NCI-H748 treated with DMSO at 0.1 percent for 48 hours (cell line): ENCODE measurements at places on chromosomes 6 and 20.

DNA sequence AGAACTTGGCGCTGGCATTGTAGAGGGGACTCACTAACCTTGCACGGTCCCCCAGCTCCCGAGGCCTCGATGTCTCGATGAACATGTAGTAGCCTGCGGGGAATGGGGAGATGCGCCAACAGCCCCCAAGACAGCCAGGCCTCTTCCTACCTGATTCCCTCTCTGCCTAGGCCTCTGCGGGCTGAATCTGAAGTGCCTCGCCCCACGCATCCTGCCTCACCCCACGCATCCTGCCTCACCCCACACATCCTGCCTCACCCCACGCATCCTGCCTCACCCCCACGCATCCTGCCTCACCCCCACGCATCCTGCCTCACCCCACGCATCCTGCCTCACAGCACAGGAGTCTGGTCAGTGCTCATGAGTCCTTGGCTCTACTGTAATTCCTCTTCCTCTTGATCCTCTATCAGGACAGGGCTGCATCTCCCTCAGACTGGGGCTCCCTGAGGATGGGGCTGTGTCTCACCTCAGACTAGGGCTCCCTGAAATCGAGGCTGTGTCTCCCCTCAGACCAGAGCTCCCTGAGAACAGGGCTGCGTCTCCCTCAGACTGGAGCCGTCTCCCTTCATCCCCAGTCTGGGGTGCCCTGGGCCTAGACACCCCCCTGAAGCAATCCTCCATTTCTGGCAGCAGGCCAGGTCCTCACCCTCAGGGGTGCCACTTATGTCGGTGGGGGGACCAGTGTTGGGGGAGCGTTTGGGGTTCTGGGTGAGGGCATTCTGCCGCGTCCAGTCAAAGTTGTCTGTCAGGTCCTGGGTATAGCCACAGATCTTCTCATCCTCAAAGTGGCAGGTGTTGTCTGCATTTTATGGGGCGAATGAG lies 53.6 kb downstream of the MDGA1 start:
- DNase-seq: no peak

DNA sequence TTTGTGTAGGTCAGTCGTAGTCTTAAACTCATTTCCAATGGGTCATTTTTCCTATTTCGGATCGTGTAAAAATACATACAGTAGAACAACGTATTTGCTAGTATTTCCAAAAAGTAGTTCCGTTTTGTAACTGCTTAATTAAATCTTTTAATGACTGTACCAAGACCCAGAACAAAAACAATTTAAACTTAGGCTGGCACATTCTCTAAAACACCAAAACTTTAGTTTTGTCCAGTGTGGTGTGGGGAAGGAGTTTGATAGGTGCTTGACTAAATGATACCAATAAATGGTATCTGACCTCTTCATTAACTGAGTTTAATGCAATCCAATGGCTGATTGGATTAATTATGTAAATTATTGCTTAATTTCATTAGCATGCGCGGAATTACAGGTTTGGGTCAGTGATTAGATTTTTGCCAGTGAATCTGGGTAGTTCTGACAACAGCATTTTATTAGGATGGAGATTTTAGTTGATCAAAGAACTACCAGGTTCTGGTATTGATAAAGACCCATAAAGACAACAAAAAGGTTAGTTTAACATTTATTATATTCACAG lies 20.8 kb downstream of the OR2B2 start:
- peak; percentile 44 for DNase-seq

DNA sequence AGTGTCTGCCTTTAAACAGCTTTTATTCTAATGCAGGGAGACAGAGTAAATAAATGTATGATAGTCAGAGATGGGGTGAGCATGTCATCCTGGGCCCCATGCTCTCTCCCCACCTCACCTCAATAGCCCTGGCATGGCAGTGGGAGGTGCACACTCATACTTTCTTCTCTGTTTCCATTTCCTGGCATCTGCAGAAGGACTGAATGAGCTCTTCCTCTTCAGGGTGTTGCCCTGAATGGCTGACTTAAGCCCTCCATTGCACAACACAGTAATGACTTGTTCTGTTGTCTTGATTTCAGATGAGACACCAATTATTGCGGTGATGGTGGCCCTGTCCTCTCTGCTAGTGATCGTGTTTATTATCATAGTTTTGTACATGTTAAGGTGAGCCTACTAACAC lies 57.0 kb upstream of the GNRH2 start:
- DNase-seq: no peak

DNA sequence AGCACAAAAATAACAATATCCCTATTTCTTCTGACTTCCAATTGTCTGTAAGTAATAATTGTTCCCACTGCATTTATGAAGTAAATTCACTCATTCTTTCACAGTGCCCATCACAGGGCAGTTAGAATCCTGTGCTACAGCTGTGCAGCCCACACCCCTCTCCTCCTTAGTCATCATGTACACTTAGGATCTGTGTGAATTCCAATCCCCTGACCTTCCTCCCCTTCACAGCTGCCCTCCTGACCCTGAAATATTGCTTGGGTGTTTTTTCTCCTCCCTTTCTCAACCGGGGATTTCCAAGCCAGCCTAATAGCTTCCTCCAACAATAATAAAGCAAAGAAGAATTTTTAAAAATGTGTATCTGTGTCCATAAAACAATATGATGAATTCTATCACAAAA lies 91.5 kb upstream of the BEND6 start:
- no peak for DNase-seq

DNA sequence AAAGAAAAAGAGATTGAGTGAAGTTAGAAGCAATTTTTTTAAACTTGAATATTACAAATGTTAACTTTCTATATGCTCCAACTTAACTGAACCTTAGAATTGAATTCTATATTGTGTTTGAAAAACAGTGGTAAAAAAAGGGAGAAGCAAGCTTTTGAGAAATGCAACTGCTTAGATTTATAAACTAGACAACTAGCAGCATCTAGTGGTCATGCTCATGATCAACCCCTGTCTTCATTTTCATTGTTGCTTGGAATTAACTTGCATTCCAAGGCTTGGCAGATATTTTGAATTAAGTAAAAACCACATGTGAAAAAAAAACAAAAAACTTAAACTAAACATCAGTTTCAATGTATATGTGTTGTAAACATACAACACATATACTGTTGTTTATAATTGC lies 113.1 kb downstream of the C6orf58 start:
- DNase-seq: no peak

DNA sequence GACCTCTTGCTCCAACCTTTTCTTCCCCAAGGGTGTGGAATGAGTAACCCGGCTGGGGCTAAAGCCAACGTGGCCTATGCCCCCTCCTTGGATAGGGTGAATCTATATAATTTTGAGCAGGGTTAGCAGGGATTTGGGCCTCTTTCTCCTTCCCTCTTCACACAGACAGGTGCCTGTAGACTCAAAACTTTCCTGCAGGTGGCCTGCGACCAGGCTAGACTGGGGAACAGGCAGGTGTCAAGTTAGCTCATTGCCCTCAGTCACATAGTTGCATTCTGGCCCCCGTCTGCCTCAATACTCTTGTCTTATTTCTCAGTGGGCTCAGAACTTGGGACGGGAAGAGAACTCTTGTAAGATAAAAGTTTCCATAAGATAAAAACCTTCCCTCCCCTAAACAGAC lies 243.0 kb downstream of the ATXN1 start:
- DNase-seq: no peak

DNA sequence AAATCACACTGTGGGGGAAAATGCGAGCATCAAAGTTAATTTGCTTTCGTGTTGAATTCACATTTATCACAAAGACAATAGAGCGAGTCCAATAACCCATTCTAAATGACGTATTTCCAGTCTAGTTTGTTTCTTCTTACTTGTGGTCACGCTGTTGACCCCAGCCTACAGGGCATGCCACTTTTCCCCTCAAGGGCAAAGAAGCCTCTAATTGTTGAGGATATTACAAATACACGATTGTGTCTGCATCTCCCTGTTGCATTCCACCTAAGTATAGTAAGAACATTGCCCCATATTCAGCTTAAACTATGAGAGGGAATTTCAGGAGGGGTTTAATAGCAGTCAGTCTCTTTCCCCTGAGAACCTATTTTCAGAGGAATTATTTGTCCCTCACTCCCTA lies 37.4 kb upstream of the DSP start:
- no peak for DNase-seq

- no peak for DNase-seq
Measured at GRCh38 chr6:162671580-162672165, 55.9 kb downstream of the PRKN start.

GRCh38 chr6:168908887-168909286 lies 344.8 kb downstream of the THBS2 start:
- DNase-seq: no peak

- DNase-seq: no peak
Measured at GRCh38 chr6:142356884-142357225, 55.0 kb downstream of the ADGRG6 start.

- no peak for DNase-seq
Measured at GRCh38 chr6:7636151-7636550, 46.2 kb downstream of the SNRNP48 start.

DNA sequence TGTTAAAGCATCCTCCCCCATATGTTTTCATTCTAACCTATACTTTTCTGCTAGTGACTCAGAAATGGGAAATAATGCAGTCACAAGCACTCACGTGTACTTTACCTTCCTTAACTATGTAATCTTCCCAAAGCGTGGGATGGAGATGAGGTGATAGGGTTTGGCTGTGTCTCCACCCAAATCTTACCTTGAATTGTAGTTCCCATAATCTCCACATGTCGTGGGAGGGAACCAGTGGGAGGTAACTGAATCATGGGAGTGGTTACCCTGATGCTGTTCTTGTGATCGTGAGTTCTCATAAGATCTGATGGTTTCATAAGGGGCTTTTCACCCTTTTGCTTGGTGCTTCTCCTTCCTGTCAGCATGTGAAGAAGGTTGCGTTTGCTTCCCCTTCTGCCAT lies 35.4 kb downstream of the AGPAT4 start:
- DNase-seq: no peak

- DNase-seq: no peak
Measured at GRCh38 chr20:52379723-52380336, 188.3 kb upstream of the ZFP64 start.

- peak; percentile 58 for DNase-seq
Measured at GRCh38 chr6:82006027-82006738, 241.4 kb downstream of the IBTK start.

- no peak for DNase-seq
Measured at GRCh38 chr6:73088138-73088813, 137.0 kb downstream of the KHDC1L start.

- no peak for DNase-seq
Measured at GRCh38 chr20:32970115-32970972, 33.9 kb downstream of the SUN5 start.

- no peak for DNase-seq
Measured at GRCh38 chr6:144597511-144597910, 312.4 kb downstream of the UTRN start.

DNA sequence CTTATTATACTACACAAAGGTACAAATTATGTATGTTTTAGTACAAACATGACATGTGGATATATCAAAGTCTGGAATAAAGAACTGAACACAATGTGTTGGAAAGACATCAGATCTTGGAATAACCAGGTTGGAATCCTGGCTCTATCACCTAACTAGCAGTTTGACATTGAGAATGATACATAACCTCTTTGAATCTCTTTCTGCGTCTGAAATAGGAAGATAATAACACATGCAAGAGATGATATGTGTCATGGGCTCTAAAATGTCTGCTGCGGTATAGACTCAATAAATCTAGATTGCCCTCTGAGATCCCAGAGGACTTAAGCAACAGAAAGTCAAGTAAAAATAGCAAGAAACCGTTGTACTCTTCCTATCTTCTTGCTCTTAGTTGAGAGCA lies 66.8 kb upstream of the CCN2 start:
- no peak for DNase-seq

- no peak for DNase-seq
Measured at GRCh38 chr6:138422861-138423260, 18.8 kb downstream of the HEBP2 start.

DNA sequence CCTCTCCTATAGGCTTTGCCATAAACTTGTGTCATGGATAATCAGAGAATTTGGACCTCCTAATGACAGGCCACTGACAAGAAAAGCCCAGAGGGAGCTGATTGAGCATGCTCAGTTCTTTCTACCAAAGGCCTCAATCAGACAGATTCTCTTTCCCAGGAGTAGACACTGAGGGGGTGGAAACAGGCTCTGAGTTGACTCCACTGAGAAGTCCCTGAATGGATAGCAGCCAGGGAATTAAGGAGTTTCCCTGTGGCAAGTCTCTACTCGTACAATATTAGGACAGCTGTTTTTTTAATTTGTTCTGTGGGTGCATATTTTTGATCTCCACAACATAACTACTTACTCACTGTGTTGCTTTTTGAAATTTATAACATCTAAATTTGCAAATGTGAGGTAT lies 63.3 kb downstream of the SLC16A10 start:
- DNase-seq: no peak

GRCh38 chr20:35091816-35092523 lies 637 bp downstream of the TRPC4AP start:
- DNase-seq: no peak

- DNase-seq: no peak
Measured at GRCh38 chr20:57320358-57320757, 9.2 kb upstream of the SPO11 start.

DNA sequence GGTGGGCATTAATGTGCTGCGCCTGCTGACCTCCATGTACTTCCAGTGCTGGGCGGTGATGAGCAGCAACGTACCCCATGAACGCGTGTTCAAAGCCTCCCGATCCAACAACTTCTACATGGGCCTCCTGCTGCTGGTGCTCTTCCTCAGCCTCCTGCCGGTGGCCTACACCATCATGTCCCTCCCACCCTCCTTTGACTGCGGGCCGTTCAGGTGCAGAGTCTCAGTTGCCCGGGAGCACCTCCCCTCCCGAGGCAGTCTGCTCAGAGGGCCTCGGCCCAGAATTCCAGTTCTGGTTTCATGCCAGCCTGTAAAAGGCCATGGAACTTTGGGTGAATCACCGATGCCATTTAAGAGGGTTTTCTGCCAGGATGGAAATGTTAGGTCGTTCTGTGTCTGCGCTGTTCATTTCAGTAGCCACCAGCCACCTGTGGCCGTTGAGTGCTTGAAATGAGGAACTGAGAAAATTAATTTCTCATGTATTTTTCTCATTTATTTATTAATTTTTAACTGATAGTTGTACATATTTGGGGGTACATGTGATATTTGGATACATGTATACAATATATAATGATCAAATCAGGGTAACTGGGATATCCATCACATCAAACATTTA lies 35.2 kb upstream of the NOP56 start:
- no peak for DNase-seq

DNA sequence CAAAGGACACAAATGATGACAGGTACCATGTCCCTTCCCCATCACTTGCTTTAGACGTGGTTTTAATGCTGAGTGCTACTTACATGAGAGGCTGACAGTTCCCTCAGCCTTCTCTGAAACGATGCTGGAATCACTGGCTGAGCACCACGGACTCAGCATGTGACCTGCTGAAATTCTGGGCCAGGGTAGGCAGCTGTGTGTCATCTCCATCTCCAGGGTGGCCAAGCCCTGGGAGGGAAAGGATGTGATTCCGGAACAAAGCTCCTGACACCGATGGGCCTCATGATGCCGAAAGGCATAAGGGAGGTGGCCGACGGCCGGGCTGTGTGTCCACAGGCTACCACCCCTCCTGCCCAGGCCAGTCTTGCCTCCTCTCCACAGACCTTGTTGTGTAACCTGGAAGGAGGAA lies 184.3 kb upstream of the CST7 start:
- no peak for DNase-seq
